ENCODE measurements at places on chromosomes 7 and 10.

DNA sequence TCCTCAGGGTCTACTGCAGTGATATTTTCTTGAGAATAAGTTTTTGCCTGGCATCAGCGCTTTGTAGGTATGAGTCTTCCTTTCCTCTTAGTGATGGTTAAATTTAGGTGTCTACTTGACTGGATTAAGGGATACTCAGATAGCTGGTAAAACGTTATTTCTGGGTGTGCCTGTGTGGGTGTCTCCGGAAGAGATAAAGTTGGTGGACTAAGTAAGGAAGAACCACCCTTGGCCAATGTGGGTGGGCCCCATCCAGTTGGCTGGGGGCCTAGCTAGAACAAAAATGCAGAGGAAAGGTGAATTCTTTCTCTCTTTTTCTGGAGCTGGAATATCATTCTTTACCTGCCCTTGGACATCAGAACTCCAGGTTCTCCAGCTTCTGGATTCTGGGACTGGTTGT is 138.8 kb downstream of the ADCYAP1R1 start:
- DNase-seq, result peak; percentile 9

DNA sequence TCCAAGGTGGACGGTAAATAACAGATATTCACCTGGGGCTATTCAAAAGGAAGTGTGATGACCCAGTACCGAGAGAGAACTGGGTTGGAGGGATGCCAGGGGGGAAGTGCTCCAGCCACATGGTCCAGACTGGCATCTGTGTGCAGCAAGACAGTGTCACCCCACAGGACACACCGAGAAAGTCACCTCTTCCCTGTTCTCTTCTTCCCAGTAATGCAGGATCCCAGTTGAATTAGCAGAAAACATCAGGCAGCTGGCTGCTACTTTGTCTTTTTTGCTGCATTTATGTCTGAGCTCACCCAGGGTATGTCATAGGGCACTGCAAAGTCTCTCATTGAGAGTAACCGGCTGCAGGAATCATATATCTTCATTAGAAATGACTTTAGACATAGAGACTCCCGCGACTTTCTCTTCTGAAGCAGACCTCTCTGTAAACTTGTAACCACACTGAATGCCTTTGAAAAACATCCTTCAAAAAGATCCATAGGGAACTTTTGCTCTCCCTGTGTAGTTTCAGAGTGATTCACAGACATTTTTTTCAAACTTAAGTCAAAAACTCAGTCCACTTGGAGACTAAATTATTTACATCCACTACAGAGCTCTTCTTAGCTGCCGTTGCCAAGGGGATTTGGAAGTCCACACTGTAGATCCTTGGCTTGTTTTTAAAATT is 609.0 kb upstream of the DPP6 start:
- no peak for DNase-seq

GRCh38 chr10:101155896-101156295 is 24.8 kb downstream of the TLX1 start:
- DNase-seq, result no peak

GRCh38 chr10:63520500-63521415 is at the start of gene REEP3:
Gene REEP3 (plus strand): TSS chr10:63521401. CDS start chr10:63521546, 145 bp downstream.
- DNase-seq, result no peak

- DNase-seq, result no peak
These were observed 186.7 kb downstream of the ADARB2 start for GRCh38 chr10:1550616-1551015.

DNA sequence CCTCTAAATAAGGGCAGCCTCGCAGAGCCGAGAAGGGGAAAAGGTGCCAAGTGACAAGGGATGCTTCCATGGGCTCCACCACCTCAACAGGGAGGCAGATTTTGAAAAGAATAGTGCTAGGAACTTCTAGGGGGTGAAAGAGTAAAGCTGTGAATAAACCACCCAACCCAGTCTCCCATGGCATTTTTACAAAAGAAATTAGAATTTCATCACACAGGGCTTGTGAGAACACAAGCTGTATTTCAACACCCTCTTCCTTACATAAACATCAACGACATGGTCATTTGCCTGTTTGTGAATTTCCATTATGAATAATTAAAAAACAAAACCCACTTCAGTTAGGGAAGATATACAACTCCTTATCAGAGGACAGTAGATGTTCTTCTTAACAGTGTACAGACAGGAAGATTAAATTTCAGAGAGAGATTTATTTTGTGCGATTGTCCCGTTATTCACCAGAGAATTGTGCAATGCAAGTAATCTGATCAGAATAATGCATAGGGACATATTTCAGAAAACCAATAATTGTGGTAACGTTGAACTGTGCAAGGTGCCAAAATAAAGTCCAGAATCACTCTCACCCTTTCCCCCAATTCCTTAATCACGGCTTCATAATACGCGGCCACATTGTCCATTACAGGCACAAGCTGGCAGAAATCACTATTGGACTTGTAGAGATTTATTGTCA is 207.8 kb upstream of the MGMT start:
- no peak for DNase-seq

DNA sequence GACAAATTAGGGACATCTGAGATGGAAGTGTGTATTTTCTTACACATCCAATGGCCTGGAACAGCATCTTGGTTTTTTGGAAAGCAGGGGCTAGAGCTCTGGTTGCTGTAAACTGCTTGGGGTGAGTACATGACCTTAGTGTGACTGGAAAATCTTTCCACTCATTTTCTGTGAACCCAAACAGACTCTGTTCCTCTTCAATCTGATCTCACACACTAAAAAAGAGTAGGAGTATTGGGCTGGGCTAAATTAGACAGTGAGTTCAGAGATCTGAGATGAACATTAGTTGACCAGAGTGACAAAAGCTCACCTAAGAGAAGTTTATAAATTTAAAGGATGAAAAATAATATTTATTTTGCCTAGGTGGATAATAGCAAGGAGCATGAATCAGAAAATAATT is 59.2 kb downstream of the OR13A1 start:
- no peak for DNase-seq

DNA sequence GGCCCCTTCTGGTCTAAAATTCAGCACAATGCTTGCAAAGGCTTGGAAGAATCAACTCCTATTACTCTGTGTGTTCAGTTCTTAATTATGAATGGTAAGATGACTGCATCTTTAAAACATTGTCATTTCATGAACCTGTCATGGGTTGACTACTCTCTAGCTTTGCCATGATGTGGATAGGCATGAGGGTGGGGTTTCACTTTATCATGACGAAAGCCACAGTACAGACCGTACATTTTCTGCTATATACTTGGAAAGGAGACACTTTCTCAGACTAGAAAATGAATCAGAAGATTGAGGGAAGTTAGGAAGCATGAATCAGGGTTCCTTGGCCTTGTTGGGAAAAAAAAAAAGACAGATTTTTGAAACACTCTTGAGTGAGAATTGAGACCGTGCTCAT is 19.7 kb upstream of the MSRB2 start:
- no peak for DNase-seq

- DNase-seq, result no peak
These were observed 167.0 kb downstream of the SFMBT2 start for GRCh38 chr10:7243873-7244272.

DNA sequence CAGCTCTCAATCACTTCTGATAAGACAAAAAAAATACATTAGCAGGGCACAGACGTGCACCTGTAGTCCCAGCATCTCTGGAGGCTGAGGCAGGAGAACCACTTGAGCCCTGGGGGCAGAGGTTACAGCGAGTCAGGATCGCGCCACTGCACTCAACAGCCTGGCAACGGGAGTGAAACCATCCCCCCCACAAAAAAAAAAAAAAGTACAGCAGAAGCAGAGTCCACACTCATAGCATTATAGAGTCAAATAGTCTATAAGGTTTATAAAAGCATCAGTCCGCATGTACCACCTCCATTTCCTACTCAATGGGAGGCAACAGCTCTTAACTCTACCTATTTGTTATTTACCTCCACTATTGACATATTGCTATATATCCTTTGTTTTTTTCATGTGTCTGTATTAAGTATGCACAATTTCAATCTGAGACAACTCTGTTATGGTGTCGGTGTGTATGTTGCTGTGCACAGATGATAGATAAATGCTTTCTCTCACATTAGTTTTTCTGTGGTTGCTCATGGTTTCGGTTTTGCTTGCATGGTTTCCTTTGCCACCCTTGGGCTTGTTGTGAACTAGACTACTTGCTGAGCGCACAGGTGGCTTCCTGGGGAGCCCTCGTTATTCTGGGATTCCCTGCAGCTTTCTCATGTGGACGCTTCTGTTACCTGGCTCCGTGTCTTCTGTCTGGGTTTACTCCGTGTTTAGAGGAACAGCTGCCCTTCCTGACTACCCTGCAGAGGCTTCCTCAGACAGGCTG is 40.4 kb downstream of the PROSER2 start:
- DNase-seq, result peak; percentile 28

DNA sequence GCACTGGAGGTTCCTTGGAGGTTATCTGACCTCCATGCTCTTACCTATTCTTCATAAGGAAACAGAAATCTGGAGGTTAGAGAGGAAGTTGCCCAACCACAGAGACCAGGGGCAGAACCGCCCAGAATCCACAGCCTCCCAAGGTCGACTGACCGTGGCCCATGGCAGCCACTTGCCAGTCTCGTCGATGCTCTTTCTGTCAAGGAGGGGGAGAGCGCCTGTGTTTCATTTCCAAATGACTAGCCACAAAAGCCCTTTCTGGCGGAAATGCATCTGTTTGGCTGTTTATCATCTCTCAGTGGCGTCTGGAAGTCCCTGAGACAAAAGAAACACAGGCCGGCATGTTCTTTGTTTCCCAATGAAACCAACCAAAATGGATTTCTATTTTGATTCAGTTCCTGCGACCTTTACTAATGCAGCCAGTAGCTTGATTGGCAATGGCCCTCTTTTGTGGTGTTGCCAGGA is 2.9 kb downstream of the RAMP3 start:
- DNase-seq, result no peak

- no peak for DNase-seq
These were observed 34.0 kb downstream of the AHCYL2 start for GRCh38 chr7:129258649-129259389.

DNA sequence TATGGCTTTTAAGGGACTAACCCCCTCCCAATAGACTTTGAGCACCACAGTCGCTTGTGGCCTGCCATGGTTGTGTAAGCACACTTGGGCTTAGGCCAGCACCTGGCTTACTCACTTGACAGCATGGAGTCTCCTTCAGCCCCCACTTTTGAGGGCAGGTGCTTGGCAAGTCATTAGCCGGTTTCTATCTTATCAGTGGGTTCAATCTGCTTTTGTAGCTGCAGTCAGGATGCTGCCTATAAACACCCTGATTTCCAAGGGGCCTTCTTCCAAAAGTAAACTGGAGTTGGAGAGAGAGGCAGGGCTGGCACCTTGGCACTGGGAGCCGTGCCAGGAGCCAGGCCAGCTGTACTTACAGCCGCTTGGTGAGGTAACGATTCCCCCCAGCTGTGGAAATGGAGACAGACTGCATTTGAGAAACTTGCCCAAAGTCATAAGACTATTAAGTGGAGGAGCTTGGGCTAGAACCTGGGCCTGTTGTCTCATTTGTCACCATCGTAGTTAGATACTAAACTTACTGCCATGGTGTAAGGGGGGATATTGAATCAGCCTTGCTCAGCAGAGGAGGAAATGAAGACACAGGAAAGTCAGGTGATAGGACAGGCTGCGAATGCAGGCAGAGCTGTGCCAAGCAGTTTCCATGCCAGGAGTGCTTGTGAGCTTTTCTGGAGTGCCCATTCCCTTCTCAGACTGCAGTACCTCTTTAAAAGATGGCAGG is 92.2 kb upstream of the EFCAB10 start:
- DNase-seq, result no peak

GRCh38 chr10:110524859-110525232 is 27.1 kb downstream of the DUSP5 start:
- no peak for DNase-seq

DNA sequence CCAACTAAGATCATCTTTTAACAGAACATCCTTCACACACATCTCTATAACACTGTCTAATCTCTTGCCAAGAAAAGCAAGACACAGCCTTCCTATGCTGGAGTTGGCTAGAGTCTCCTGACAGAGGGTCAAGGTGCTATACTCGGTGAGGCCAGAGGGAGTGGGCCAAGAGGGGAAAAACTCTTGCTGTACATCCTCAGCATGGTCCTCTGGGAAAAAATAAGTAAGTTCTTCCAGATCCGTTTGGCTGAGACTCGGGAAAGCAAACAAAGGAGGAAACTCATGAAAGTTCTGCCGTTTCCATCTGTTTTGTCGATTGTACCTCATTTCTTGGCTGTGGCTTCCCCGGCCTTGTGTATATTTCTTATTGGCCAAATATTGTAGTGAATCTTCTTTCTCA is 33.9 kb downstream of the VWDE start:
- DNase-seq, result no peak

- no peak for DNase-seq
These were observed 5.1 kb downstream of the AOC1 start for GRCh38 chr7:150857276-150858055.

DNA sequence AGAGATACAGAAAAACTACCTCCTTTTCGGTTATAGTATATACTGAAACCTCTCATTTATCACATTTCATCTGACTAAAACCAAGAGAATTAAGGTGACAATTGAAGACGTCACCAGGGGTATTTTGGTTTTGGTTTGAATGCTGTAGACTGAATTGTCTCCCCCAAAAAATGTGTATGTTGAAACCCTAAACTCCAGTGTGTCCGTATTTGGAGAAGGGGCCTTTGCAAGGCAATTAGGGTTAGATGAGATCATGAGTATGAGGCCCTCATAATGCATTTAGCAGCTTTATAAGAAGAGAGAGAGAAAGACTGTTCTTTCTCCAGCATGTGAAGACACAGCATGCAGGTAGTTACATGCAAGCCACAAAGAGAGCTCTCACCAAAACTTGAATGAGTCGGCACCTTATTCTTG is 59.5 kb downstream of the CACNA2D1 start:
- no peak for DNase-seq

DNA sequence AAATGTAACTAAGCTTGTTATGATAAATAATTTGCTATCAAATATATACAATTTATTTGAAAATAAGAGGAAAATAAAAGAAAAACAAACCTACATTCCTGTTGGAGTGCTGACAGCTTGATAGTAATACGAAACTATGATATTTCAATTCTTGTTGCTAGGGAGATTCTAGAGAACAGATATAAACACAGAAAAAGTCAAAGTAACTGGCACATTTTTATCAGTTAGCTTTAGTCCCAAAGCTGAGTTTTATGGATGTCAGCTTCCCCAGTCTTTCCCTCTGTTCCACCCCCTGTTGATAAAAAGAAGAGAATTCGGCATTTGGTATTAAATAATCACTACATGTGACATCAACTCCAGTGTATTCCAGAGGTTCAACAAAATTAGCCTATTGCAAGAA is 1134.0 kb downstream of the XPNPEP1 start:
- DNase-seq, result no peak

GRCh38 chr7:22120391-22121053 is 174.8 kb upstream of the CDCA7L start:
- DNase-seq, result no peak

DNA sequence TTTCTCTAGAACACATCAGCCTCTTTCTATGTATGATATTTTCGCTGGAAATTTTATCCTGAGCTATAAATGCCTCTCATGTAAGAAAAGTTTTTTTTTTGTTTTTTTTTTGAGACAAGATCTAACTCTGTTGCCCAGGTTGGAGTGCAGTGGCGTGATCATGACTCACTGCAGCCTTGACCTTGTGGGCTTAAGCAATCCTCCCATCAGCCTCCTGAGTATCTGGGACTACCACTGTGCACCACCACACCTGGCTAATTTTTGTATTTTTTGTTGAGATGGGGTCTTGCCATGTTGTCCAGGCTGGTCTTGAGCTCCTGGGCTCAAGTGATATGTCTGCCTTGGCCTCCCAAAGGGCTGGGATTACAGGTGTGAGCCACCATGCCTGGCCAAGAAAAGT is 80.4 kb downstream of the ADK start:
- no peak for DNase-seq
